ENCODE measurements at places on chromosomes 7 and 10. TPM values are rescaled to one million over a fixed set of nuclear protein-coding genes. Genes with fewer than 3 reads are reported as not detected.

PDE6C gene
- not detected for total RNA-seq

TDRD1 gene
- total RNA-seq, result 0.11 TPM

MYOF gene
- 33.2 TPM for total RNA-seq

OPN1SW gene
- not detected for total RNA-seq

HOGA1 gene
- not detected for total RNA-seq

C10orf53 gene
- total RNA-seq, result 0.16 TPM

NXPH1 gene
- not detected for total RNA-seq

RAB18 gene
- 55.9 TPM for total RNA-seq

TMEM106B gene
- 24.1 TPM for total RNA-seq

DNA sequence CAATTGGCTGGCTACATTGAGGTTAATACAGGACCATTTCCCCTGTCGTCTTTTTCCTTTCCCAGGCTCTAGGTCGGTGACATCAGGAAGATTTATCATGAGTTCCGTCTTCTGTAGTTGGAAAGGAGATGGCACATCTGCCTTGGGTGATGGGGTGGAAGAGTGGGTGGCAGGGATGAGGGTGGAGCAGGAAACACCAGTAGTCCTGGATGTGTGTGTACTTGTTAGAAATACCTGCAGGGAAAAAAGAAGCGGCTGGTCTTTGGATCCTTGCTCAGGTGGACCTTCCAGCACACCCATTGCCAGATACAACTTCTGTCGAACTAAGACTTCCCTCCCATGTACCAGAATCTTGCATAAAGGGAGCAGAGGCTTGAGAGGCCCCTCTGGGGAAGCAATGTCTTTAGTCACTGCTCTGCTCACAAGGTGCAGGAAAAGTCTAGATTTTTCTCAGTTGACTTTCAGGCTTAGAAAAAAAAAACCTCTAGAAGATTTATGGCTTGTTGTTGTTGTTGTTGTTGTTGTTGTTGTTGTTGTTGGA lies 516.8 kb upstream of the GALNT17 start:
- no peak for DNase-seq

DNA sequence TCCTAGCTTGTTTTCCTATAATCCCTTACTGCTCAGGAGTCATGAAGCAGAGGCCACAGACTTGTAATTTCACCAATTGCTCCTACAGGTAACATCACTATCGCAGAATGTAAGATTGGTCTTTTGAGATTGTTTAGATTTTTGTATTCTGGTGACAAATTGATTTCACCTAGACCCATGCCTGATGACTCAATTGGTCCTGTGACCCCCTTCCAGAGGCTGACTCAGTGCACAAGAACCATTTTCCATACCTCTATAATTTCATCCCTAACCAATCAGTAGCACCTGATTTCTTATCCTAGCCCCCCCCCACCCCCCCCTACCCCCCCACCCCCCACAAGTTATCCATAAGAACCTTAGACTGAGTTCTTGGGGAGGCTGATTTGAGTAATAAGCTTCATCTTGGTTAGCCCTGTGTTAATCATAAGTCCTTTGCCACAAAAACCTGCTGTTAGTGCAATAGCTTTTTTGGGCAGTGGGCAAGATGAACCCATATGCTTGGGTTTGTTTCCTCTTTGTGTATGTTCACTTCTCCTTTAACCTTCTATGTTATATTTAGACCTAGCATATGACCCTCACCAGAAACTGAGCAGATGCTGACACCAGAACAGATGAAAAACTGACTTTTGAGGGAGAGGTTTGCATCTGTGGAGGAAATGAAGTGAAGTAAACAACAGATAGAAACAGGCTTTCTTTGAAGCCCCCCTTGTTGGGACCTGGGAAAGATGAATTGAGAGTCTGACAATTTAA lies 187.1 kb downstream of the KIF20B start:
- DNase-seq, result no peak

- no peak for DNase-seq
These were observed 9.9 kb downstream of the PIP4K2A start for GRCh38 chr10:22704471-22704911.

DNA sequence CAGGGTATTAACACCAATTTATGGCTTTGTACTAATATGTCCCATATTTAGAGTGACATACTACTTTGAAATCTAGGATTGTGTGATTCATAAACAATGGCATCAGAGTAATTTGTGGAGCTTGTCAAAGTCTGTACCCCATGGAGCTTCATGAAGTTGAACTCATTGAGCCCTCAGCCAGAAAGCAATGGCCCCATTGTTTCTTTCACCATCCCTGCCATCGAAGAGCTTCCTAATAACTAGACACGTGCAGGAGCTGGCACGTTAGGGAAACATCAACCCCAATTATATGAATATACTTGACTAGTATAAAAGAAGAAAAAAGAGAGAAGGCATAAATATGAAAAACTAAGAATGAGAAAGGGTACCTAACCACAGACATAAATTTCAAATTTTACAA lies 206.6 kb downstream of the CXCL12 start:
- no peak for DNase-seq

All from activated T-helper 2 cell treated with anti-CD3 and anti-CD28 coated beads, Interferon-gamma antibody, Interleukin-2, Interleukin-4, amounts not matched to agents 10 μg/mL and 5 μg/mL and 100 μg/mL, durations not matched to agents 14 hours and 24 hours and 36 hours (primary cell).